ENCODE measurements at places on chromosomes 12 and 14.
A peak's percentile ranks its signal among the peaks of the same experiment; 100 is the strongest.

DNA sequence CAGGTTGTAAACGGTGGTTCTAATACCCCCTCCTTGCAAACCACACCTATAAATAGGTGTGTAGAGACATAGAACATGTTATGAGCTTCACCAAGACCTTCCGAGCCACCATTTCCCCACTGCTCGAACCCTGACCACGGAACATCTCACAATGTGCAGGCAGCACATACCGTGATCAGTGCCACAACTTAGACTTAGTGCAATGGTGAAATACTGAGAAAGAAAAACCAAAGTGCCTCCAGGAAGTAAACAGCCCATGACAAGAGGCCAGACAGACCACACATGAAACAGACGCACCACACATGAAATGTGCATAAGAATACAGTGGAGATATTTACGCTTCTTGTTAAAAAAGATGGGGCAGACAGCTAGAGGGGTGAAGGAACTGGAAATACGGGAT, 166.9 kb upstream of the CCND2 start:
- DNase-seq: no peak

DNA sequence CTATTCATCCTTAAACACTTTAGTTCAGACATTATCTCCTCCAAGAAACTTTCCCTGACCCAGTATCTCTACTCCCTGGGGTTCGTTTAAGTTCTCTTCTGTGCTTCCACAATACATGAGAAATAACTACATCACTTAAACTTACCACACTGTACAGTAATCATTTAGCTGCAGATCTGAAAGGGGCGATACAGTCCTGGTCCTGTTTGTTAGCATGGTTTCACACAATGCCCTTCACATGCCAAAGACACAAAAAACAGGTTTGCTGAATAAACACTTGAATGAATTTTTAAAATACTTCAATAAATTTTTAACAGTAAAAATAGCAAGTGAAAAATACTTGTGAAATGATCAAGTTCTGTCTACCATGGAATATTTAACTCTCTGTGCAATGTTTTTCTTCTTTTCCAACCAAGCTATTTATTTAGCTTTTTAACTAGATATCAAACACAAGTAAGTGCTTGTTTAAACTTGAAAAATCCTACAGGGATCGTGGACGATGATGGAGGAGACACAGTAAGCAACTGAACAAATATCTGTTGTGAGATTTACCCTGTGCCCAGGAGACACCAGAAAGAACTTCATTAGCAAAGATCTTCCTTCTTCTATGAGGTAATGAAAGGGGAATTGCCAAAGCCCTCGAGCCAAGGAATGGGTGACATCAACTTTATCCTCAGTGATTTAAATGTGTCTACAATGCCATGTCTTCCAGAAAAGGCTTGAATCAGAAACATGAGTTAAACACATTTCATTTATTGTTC, 255.6 kb upstream of the GRIP1 start:
- no peak for DNase-seq

GRCh38 chr14:104084251-104085002, 1.1 kb upstream of the ASPG start:
- no peak for DNase-seq

GRCh38 chr14:42370056-42370455, 763.4 kb downstream of the LRFN5 start:
- DNase-seq: no peak

DNA sequence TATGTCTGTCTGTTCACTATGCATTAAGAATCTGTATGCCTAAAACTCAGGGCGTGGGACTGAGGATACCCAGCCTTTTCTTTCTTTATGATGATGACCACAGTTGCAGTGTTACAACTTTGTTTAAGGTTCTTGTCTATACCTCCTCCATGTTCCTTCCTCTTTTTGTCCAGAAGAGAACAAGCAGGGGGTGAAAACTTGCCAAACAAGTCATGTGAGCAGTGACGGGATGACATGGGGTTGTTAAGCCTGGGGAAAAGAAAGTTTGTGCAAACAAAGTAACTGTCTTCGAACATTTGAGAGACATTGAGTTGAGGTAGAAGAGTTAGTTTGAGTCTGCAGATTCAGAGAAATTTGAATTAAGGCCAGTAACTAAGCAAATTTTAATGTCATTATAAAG, 505.5 kb downstream of the NPAS3 start:
- no peak for DNase-seq

DNA sequence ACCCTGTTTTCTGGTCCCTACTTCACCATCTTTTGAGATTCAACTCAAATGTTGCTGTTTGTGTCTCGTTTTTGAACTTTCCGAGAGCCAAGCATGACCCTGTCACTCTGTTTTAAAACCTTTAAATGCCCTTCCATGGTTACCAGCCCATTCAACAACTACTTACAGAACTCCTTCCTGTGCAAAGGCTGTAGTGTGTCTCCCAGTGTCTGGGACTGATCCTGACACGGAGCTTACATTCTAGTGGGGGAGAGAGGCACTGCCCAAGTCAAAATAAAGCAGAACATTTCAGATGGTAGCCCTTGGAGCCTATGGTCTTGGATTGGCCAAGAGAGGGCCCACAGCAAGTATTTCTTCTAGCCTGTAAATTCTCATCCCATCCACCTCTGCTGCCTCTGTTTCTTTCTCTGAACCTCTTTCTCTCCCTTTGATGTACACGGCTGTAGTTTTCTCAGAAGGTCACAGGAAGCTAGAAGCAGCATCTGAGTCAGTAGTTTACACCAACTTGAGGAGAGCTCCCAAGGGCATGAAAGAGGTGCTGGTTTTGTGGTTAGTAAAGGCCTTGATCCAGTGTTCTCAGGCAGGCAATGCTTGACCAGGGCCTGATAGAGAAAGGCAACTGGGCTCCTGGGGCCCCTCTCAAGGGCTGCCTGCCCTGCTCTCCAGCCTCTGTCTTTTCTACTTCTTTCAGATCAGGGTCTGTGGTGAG, 42.3 kb upstream of the SLC24A4 start:
- no peak for DNase-seq

DNA sequence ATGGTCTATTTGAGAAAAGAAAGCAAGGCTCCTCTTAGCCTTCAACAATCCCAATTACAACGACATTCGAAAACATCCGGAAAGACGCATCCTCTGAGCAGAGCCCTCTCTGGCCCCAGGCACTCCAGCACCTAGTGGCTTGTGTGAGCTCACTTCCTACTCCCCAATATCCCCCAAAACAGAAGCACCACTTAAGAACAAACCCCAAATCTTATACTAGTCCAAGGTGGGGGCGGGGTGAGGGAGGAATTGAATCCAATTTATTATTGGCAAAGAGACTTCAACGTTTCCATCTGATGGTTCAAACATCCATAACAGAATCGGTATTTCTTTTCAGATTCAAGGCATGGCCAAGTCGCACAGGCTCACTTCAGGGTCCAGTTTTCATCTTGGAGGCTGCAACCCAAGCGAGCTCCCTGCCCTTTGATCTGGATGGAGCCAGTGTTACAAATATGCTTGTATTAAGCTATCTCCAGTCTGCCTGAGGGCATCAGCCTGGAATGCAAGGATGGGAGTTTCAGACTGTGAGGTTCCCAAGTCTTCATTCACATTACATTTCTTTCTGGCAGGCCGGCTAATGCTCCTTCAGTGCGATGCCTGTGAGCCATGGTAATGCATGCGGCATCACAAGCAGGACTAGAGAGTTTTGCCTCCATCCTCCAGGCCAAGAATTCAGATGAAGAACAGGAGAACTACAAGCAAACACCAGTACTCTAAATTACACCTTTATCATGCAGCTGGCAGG, 132.5 kb upstream of the FOXN3 start:
- no peak for DNase-seq

GRCh38 chr12:22610131-22610530, 14.8 kb upstream of the ETNK1 start:
- no peak for DNase-seq

DNA sequence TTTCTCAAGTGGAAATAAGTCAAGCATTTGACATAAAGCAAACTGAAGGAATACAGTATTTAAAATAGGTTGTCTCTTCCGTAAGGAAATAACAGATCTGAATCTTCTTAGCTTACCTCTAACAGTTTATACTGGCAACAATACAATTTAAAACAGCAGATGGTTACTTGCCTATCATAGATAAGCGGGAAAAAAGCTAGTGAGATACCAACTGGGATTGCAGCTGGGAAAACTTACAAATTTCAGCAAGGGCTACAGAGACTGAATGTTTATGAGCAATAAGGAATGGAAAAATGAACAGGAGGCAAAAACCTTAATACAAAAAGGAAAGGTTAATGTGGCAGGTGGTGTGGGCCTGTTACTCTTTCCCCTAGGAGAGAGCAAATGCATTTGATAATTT, 220.0 kb downstream of the RASSF9 start:
- no peak for DNase-seq

DNA sequence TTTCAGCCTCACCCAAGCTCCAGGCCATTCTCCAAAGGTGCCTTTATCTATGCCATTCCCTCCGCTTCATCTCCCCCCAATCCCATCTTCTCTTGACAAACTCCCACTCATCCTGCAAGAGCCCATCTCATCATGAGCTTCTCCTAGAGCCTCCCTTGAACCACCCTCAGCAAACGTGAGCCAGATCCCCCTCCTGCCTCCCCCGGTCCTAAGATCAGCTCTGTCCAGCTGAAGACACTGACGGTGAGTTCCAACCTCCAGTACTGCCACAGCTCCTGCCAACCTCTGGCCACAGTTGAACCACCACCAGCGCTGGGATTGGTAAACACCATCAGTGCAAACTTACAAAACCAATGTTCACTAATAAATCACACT, 124.6 kb downstream of the BCL11B start:
- DNase-seq: no peak

- DNase-seq: no peak
Measured at GRCh38 chr12:85266356-85266755, 13.7 kb upstream of the ALX1 start.

- no peak for DNase-seq
Measured at GRCh38 chr12:71426300-71427047, 13.1 kb upstream of the LGR5 start.

DNA sequence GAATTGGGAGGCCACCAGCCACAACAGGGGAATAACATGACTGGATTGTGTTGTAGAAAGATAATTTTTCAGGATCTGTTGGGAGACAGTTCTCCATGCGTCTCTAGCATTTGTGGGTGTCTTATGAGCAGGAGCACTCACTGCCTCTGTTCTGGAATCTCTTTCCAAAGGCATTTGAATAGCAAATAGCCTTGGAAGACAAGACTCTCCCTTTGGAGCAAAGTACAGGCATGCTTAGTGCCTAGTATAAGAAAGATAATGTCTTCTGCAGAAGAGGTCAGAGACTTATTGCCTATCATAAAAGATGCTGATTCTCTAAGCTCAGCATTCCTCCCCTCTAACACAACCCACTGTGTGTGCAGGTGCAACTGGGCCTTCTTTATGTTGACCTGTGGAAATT, 58.3 kb downstream of the VCPKMT start:
- no peak for DNase-seq

DNA sequence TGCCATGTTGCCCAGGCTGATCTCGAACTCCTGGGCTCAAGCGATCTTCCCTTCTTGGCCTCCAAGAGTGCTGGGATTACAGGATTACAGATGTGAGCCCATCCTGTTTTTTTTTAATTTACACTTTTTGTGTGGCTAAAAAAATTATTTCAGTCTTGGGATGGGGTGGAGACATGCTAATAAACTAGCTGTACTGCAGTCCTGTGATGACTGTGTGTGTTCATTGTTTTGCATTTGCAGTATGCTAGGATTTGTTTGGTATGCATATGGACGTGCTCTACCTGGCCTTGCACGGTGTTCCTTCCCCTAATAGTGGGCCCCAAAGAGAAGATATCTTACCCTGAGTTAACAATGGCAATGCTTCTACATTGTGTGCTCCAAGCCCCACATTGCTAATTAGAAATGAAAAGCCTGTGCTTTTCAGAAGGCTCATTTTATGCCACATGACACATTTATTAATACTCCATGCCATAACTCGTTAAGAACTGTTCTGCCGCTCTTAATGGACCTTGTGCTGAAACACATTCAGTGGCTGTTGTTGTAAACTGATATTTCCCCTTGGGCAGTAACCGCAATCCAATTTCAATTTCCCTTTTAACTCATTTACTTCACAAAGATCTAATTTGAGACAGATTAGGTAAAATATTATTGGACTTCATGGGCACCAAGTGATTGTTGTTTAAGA, 86.4 kb downstream of the SCN8A start:
- no peak for DNase-seq

DNA sequence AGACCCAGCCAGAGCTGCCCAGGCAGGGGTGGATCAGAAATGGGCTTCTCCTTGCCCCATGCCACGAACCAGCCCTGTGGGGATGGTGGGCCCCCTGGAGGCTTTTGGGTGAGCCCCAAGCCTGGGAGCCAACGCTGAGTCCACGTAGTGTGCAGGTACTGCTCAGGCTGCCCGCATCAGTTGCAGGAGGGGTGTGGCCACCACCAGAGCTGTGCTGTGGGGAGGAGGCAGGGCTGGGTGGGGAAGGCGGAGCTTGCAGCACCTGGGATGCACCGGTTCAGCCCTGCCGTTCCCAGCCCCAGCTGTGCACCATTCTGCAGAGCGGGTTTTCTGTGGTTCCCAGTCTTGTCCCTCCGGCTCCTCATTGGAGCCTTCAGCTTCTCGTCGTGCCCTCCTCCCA, 36.3 kb downstream of the IL31 start:
- DNase-seq: no peak

DNA sequence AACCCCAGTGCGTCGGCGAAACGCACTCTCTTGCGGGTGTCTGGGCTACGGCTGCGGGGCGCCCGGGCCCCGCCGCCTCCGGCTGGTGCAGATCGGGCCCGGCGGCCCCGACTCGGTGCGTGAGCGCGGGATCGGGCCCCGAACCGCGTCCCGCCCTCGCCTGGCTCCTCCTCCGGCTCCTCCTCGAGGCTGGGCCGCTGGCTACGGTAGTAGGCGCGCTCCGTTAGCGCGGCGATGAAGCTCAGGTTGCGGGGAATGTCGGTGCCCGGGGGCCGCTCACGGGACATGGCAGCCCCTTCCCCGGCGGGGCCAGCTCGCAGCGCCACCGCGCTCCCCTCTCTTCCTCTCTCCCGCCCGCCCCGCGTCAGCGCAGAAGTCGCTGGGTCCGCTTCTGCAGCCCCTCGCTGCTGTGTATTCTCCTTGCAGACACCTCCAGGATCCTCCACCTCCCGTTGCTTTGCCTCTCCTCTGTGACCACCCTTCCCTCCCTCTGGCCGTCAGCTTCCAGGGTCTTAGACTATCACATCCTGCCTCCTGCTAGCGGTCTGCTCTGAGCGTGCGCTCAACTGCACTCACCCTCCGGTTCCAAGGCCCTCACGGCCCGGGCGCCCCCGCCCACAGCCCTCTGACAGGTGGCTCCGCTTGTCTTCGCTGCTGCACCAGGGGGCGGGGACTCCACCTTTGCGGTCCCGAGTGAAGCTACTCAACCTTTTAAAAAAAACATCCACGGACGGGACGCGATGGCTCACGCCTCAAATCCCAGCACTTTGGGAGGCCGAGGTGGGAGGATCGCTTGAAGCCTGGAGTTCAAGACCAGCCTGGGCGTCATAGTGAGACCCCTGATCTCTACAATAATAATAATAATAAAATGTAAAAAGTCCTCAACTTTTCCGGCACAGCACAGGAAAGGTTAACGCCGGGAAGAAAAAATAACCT, at the start of gene PPP1R3E:
Gene PPP1R3E (minus strand): TSS at position 570 of the 936 bp plus-strand sequence. CDS start 283 bp downstream, at position 287.
- DNase-seq: peak; percentile 90

DNA sequence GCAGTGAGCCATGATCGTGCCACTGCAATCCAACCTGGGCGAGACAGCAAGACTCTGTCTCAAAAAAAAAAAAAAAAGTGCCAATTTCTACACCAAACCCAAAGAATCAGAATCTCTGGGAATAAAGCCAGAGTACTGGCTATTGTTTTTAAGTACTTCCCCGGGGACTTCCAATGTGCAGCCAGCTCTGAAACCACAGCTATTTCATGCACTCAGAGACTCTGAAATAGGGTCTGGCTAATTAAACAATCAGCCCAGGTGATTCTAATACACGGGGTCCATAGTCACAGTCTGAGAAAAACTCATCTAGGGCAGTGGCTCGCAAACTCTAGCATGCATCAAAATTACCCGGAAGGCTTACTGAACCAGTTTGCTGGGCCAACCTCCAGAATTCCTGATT, 56.3 kb downstream of the SIX6 start:
- no peak for DNase-seq
